Stimulated activated CD8-positive, alpha-beta memory T cell treated with anti-CD3 and anti-CD28 coated beads, Interleukin-15, amount 100 ng/mL, for 48 hours (primary cell): ENCODE measurements at places on chromosomes 7 and 10.
A peak's percentile ranks its signal among the peaks of the same experiment; 100 is the strongest.

DNA sequence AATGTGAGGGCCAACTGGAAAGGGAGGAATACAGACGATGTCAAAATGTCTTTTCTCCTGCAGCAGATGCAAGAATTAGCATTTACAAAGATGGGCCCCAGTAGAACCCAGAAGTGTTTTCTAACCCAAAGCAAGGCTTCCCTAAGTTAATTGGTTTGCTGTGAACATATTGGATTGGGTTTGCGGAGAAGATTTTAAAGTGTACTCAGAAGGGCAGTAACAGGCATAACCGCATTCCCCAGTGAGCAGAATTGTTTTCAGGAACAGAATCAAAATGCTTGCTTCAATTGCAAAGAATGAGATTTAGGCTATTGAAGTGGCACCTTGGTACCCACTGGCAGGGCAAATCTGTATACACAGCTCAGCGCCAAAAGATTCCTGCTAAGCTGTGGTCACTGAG, 78.0 kb downstream of the NRP1 start:
- no peak for DNase-seq

DNA sequence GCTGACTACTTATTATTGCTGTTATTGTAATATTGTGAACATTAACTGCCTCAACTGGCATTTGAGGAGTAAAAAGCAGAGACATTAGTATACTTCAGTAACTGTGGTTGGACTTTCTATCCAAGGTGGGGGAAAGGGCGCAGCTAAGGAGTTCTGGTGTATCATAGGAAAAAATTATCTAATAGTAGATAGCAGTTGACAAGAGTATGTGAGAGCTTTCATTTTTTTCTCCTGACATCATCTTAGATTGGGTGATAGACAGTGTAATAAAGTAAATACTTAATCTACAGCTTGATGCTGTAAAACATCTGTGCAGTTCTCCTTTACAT, 68.9 kb downstream of the PHTF2 start:
- no peak for DNase-seq

DNA sequence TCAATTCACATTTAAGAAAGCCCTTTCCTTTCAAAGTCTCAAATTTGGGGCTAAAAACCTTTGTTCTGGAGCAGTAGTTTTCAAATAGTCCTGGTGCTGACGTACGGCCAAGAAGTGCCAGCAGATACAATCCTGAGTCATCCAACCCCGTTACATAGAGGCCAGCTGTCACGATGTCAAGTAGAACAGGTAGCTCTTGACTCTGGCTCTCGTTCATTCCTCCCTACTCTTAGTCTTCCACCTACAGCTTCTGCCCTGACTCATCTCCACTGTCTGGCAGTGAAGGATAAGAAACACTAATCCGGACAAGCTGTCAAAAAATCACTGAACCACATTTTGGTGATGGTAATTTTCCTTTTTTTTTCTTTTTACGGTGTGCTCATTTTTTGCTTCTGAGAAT, 132.4 kb upstream of the PTN start:
- DNase-seq = no peak

GRCh38 chr10:87640043-87640442, 19.6 kb upstream of the PAPSS2 start:
- no peak for DNase-seq

GRCh38 chr10:128084364-128084763, 41.9 kb downstream of the MKI67 start:
- DNase-seq = no peak

GRCh38 chr7:75691793-75692543, 46.8 kb downstream of the HIP1 start:
- DNase-seq = no peak

DNA sequence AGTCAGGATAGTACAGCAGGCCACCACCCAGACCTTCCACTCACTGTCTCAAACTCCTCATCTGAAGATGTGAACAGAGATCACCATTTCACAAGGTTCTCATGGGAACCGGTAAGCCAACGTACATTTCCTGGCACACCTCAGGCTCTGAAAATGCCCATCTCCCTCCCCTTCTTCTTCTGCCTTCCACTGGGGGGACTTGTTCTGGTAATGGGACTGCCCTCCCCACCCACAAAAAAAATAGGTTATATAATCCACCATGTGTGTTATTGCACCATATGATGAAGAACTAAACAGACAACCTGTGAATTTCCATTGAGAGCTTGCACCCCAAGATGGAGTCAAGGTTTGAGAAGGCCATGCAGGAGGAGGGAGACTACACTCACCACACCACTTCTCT, 42.1 kb upstream of the IKZF1 start:
- DNase-seq = no peak

GRCh38 chr7:128755819-128756476, 16.8 kb downstream of the CALU start:
- no peak for DNase-seq

DNA sequence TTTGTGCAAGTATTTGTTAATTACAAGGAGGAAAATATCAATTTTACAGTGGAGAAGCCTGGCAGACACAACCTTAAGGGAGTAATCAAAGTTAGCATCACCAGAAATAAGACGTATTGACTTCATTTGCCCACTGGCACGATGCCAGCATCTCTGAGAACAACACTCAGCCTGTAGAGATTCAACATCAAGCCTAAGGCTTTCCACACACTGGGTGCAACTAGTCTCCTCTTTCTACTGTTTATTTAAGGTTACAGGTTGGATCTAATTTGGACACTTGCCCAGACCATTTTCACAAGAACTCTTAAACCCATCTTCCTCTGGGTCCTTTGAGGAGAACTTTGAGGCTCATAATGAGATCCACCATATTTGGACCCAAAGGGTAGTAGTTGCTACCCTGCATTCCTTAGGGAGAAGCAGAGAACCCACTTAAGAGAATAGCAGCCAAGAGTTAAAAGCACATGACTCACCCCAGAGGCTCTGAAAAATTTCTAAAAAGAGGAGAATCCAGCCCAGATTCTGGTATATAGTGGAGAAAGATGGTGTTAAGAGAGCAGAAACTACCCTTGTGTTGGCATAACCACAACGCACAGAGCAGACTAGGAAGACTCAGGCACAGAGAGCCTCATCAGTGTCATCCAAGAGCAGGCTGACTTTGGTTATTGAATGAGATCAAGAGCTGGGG, 97.3 kb downstream of the CCDC71L start:
- DNase-seq = no peak

DNA sequence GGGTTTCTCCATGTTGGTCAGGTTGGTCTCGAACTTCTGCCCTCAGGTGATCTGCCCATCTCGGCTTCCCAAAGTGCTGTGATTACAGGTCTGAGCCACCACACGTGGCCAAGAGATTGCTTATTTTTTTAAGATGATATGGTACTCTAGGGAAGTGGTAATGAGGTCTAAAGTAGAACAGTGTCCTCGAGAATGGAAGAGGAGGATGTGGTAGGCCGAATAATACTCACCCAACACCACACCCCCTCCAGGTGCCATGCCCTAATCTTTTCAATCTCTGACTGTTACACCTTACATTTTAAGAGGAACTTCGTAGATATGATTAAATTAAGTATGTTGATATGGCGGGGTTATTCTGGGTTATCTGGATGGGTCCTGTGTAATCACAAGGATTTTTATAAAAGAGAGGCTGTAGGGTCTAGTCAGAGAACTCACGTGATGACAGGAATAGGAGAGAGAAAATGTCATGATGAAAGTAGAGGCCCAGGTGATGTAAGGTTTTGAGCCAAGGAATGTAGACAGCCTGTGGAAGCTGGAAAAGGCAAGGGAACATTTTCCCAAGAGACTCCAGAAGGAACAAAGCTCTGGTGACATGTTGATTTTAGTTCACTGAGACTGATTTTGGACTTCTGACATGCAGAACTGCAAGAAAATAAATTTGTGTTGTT, 29.5 kb downstream of the CDK13 start:
- no peak for DNase-seq

- DNase-seq = no peak
Measured at GRCh38 chr10:652233-652632, 37.2 kb downstream of the DIP2C start.

DNA sequence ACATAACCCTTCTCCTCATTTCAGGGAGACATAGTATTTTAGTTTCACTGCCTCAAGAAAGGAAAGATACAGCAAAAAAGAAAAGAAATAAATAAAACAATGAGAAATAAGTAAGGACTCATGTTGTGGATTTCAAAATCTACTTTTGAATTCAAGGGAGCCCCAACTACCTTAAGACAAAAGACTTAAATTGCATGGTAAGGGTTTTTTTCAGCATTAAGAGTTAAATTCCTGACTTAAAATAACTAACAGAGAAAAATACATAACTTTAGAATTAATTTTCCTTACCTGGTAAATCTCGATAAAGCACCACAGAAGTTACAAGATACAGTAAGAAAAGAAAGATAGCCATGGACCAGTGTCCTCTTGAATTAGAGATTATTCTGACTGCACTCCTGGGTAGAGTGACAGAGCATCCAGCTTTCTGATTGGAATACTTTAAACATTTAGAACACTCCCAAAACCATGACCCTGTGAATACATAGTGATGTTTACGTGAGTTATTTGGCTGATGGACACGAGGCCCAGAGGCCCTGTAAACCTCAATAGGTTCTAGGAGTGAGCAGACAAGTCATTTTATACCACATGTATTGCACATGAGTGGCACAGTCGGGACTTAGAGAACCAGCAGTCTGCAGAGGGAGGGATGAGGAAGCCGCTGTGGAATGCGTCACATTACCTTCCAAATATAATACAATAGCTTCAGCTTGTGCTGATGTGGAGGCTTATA, 292.5 kb upstream of the SEMA3C start:
- no peak for DNase-seq

- no peak for DNase-seq
Measured at GRCh38 chr10:107215681-107216080, 51.2 kb upstream of the SORCS1 start.

DNA sequence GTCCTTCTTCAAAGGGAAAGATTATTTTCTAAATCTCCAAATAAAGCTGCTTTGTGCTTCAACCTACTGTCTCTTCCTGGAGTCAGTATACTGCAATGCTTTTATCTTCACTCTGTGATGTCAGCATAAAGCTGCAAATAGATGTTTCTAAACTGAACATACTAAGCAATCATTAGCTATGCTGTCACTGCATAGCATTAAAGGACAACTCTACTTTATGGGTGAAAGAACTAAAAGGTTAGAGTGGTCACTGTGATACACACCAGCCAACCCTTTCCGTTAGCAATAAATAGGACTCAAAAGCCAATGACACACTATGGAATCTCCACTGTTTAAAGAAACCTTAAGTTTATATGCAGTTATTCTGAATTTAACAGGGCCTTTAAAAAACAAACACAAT, 1.8 kb downstream of the CCDC186 start:
- no peak for DNase-seq

DNA sequence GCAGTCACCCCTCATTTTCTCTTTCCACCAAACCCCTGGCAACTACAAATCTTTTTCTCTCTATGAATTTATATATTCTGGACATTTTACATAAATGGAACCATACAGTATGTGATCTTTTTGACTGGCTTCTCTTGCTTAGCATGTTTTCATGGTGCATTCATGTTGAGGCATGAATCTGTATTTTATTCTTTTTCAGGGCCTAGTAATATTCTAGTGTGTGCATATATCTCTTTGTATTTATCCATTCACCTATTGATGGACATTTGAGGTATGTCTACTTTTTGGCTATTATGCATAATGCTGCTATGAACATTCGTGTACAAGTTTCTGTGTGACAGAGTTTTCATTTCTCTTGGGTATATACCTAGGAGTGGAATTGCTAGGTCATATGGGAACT, 78.2 kb downstream of the HACD1 start:
- no peak for DNase-seq

- peak; percentile 41 for DNase-seq
Measured at GRCh38 chr10:12177642-12178041, 18.0 kb downstream of the NUDT5 start.

- no peak for DNase-seq
Measured at GRCh38 chr10:68301790-68302502, 29.9 kb upstream of the HNRNPH3 start.

- no peak for DNase-seq
Measured at GRCh38 chr10:100894033-100894432, 18.7 kb upstream of the SLF2 start.
